ENCODE measurements at places on chromosomes 7 and 10.

GRCh38 chr10:52029628-52030027 is 284.5 kb upstream of the DKK1 start:
- DNase-seq = no peak

- DNase-seq = no peak
Measured at GRCh38 chr10:96360766-96361165, 2.0 kb upstream of the OPALIN start.

DNA sequence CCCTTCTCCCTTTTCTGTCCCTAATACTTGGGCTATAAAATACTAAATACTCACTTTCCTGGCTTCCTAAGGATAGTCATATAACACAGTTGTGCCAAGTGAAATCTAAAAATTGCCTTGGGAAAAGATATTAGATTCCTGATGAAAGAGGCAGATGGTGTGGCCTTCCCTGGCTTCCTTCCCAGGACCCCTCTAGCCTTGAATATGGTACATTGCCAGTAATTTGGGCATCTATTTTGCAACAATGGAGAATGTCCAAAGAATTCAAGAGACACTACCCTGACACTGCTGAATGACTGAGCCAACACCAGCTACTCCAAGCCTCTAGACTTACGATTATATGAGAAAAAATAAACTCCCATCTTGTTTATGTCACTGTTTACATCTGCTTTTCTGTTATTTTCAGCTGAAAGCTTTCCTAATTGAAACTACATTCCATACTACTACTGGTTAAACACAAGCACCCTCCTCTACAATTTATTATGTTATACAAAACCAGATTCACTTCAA is 17.9 kb downstream of the COPG2 start:
- DNase-seq = no peak

- no peak for DNase-seq
Measured at GRCh38 chr7:103299660-103300059, 2.4 kb downstream of the PMPCB start.

GRCh38 chr10:101570428-101571270 is 17.4 kb downstream of the POLL start:
- DNase-seq = peak; percentile 13

DNA sequence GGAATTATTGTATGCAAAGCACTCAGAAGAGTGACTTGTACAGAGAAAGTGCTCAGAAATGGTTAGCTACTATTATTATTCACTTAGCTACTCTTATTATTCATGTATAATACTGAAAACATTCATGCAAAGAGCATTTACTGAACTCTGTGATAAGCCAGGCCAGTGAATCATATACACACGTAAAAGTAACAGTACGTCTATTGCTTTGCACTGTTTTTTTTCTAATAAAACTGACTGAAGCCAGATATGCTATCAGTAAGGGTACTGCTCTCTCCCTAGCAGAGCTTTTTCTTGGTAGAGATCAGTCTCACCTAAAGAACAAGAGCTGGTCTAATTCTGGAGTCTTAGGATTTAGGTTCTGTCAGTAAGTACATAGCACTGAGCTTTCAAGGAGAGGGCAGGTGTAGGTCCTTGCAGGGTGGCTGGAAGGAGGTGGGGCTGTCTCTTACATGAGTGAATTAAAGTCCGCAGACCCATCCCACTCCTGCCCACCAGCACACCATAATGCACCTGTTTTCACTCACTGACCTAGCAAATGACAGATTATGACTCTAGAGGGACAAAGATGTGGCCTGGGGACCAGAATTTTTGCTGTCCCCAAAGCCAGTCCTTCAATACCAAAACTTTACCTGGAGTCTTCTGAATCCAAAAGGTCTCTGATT is 145.9 kb downstream of the ARID5B start:
- DNase-seq = no peak

- no peak for DNase-seq
Measured at GRCh38 chr7:141462958-141463357, 88.3 kb upstream of the AGK start.

DNA sequence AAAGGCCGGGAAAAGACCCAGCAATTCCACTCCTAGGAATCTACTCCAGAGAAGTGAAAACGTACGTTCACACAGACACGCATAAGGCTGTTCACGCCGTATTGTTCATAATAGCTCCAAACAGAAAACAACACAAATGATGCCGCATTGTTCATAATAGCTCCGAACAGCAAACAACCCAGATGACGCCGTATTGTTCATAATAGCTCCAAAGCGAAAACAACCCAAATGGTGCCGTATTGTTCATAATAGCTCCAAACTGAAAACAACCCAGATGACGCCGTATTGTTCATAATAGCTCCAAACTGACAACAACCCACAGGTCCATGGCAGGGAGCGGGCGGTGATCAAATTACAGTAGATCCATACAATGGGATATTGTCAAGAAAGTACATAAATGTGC is 85.2 kb upstream of the DNAAF5 start:
- peak; percentile 40 for DNase-seq

DNA sequence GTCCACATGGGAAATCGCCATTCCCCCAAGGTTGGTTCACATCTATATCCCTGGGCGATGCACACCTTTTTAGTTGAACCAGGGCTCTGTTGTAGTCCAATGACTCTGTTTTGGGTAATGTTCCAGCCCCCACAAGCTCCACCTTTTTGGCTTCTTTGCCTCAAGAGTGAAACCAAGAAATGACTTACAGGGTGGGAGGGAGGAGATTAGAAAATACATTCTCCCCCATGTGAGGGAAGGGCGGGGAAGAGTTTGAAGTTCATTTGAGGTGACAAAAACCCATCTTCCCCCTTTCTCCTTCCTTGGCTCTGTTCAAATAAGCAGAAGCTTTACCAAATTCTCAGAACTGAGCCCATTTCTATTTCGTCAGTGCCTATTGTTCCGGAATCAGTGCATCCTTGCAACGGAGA is 82.8 kb downstream of the GATA3 start:
- no peak for DNase-seq

- DNase-seq = no peak
Measured at GRCh38 chr7:66255534-66256100, 50.5 kb downstream of the TPST1 start.

GRCh38 chr10:69684020-69684980 is 54.3 kb downstream of the FAM241B start:
- no peak for DNase-seq

DNA sequence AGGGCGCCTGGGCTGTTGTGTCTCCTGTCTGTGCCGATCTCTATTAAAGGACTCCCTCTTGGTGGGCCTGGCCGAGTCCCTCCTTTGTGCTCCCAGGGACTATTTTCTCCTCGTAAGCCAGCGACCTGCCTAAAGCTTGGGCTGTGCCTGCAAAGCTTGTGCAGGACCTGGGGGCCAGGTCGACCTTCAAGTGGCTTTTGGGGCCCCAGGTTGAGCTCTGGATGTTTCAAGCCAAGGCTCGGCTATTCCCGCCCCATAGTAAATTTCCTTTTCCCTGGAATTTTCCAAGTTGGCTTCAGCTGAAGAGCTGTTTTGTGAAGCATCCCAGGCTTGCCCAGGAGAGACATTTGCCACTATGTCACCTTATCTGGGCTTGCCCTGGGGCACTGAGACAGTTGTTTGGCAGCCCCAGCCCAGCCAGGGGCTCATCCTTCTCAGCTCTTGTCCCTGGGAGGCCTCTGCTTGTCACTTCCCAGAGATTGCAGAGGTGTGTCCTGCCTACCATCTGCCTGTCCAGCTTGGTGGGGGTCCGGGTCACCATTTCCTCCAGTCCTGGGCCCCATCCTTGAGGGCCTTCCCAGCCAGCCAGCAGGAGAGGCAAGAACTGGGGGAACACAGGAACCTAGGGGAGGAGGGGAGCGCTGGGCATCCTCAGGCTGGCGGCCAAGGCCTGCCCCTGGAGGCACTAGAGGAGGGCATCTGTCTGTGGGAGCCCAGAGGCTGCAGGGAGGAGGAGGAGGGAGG is 20.2 kb downstream of the ZMIZ2 start:
- DNase-seq = no peak

DNA sequence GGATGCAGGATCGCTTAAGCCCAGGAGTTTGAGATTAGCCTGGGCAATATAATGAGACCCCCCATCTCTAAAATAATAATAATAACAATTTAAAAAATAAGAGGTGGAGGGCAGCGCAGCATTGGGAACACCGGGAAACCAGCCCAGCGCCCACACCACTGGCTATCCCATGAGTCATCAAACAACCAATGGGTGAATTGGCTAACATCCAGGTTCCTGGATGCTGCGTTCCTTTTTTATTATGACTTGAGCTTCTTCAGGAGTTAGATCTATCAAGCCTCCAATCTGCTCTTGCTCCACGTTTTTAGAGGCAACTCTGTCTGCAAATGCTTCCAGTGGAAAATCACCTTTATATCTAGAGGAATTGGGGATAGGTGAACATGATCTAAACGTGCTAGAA is 10.0 kb upstream of the LRRC4 start:
- DNase-seq = peak; percentile 76

GRCh38 chr7:135251496-135252391 is 18.1 kb downstream of the STRA8 start:
- DNase-seq = no peak

GRCh38 chr7:130956417-130957136 is 222.6 kb upstream of the KLF14 start:
- DNase-seq = no peak

DNA sequence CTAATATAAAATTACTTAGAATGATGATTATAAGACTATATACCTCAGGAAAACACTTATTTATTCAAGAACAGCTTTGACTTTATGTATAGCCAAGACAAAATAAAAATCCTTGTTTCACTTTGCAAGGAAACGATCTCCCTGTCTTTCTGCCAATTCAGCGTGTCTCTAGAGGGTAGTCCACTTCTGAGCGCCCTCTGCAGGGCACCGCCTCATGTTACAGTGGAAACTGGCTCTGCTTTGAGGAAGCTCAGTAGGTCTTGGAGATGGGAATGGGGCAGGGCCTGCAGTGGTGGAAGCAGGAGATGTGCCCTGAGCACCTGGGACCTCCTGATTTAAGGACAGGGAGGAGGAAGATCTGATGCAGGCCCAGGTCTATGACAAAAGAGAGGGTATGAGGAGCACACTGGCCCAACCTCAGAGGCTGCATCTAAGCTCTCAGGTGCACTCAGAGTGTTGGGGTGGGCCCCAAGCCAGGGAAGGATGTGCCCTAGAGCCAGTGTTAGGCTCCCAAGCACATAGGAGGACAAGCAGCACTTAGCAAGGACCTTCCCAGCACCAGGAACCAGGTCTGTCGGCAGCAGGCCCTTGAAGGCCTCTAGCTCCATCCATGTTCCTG is 481.0 kb downstream of the TNS3 start:
- DNase-seq = peak; percentile 80

- no peak for DNase-seq
Measured at GRCh38 chr10:91049988-91050360, 129.1 kb upstream of the ANKRD1 start.

GRCh38 chr7:23287612-23288011 is 11.5 kb upstream of the MALSU1 start:
- DNase-seq = no peak

DNA sequence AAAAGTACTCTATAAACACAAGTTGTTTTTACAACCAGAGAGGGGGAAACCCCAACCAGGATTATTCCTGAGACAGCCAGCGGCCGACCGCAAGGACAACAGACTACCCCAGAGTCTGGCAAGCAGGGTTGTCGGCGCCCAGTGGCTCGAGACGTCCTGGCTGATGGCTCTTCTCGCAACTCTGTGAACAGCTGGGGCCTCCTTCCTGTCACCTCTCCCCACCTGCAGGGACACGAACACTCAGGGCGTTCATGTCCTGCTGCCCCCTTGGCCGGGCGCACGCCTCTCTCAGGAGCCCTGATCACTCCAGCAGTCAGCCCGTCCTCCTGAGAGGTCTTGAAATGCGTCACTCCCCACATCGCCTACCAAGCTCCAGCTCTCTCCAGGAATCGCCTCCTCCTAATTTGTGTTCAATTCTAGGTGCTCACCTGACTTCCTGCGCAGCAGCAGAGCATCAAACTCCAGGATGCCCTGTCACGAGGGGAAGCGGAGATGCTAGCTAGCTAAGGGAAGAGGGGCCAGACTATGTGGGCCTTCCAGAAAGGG is 66.4 kb upstream of the TNRC18 start:
- DNase-seq = no peak

- no peak for DNase-seq
Measured at GRCh38 chr10:118662228-118663035, 67.0 kb upstream of the PRLHR start.

- no peak for DNase-seq
Measured at GRCh38 chr7:87670372-87670771, 42.2 kb downstream of the RUNDC3B start.

DNA sequence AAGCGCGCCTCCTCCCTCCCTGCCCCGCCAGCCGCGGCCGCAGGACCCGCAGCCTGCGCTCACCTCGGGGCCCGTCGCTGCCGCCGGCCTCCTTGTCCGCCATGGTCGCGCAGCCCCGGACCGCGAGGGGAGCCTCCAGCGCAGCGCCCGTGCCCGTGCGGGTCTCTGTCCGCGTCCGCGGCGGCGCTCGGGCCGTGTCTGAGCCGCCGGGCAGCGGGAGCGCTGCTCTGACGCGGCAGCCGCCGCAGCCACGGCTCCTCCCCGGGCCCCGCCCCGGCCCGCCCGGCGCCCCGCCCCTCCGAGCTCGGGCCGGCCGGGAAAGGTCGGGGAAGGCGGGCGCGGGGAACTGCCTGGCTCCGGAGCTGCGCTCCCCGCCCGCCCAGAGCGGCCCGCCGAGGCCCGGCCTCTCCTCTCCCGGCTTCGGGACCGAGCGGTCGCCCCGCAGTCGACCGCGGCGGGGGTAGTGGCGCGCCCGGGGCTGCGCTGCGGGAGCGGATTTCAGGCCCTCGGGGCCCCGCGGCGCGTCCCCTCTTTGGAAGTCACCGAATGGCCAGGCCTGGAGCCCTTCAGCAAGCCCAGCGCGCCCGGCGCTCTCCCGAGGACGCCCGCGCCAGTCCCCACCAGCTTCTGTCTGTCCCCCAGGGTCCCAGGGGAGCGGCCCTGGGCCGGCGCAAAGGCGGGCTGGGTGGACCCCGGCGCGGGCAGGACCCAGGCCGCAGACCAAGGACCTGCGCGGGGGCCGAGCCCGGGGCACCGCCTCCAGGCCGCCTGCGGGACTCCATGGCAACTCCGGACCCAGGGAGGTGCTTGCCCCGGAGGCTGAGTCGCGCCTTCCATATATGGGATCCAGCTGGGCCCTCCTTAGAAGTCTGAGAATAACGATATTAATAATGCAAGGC is at the start of gene HSPA12A:
HSPA12A (minus strand) TSS at position 200 of the 899 bp plus-strand sequence; CDS start at position 103, 97 bp downstream.
- DNase-seq = peak; percentile 76
